ENCODE measurements at places on chromosomes 3 and 15.

DNA sequence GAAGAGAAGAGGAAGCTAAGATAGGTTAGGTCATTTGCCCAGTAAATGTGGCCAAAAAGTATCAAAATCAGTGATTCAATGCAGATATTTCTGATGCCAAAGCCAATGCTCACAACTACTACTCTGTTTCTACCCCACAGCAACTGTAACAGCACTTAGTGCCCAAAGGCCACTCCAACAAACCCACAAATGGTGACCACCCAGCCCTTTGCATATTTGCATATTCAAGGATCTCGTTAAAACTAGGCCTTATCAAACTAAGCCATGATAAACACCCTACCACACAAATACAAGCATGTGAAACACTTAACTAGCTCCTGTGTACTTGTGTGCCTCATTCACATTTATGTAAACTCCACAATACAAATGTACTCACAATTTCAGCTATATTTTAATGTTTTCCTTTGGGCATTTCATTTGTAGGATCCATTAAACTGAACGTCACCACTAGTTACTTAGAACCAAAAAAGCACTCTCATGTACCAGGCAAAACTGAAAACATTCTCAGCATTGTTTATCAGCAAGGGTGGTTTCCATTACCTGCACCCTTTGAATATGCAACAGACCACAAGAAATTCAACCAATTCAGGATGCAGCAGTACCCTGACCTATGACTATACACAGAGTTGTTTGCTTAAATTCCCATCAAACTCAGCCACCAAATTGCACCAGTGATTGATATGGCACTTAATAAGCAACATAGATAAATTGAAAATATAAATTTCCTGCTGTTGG is 111.2 kb upstream of the STT3B start:
- DNase-seq = no peak

- DNase-seq = peak; percentile 57
Measured at GRCh38 chr15:68256675-68257450, 20.7 kb upstream of the FEM1B start.

GRCh38 chr3:127226946-127227842 is 34.3 kb downstream of the PRR23E start:
- DNase-seq = no peak

- DNase-seq = no peak
Measured at GRCh38 chr3:24245056-24245455, 249.6 kb downstream of the THRB start.

GRCh38 chr15:29103824-29104565 is 165.6 kb downstream of the NSMCE3 start:
- peak; percentile 71 for DNase-seq

- DNase-seq = peak; percentile 69
Measured at GRCh38 chr3:52446631-52447511, 2.0 kb upstream of the SEMA3G start.

All from activated T-cell treated with anti-CD3 and anti-CD28 coated beads for 48 hours (primary cell).